NCI-H1694 (cell line): ENCODE measurements at places on chromosomes 12 and 14.

GRCh38 chr12:95805864-95806671, 15.5 kb upstream of the NTN4 start:
- no peak for DNase-seq

DNA sequence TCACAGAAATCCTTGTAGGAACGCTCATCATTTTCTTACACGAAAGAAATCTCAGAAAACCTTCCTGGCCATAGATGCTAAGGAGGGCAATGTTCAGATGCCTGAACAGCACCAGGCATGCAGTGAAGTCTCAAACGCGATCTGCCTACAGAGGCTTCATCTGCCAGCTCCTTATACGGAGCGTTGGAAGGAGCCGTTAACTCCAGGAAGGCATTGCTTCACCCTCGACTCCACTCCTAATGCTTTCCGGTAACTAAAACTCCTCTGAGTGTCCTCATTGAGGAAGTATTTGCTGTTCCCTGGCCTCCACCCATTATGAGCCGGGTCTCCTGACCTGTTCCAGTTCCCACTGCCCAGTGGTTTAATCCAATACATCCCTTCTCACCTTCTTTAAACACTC, 502.7 kb downstream of the BCL11B start:
- DNase-seq = no peak

- peak; percentile 14 for DNase-seq
Measured at GRCh38 chr12:41407232-41407799, 219.2 kb downstream of the PDZRN4 start.

DNA sequence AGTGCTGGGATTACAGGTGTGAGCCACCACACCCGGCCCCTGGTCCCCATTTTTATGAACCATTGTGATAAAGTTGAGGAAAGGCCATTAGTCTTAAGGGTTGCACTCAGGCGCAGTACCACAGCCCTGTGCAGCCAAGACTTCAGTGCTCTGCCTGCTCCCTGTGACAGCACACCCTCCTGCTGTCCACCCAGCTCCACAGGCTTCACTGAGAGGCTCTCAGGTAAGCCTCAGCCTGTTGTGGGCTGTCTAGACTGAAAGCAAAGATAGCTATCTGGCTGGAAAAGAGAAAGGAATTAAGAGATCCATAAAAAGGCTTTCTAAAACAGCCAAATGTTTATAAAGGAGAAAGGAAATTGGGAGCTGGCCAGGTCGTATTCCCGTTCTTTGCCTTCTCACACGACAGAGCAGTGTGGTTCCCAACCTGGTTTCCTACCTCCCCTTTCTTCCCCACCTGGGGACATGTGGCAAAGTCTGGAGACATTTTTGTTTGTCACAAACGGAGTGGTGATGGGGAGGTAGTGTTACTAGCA, 19.1 kb upstream of the DNM1L start:
- DNase-seq = no peak

GRCh38 chr12:52087961-52088820, 8.7 kb downstream of the SMIM41 start:
- no peak for DNase-seq

GRCh38 chr12:21566223-21566906, 38.3 kb downstream of the GYS2 start:
- DNase-seq = no peak

DNA sequence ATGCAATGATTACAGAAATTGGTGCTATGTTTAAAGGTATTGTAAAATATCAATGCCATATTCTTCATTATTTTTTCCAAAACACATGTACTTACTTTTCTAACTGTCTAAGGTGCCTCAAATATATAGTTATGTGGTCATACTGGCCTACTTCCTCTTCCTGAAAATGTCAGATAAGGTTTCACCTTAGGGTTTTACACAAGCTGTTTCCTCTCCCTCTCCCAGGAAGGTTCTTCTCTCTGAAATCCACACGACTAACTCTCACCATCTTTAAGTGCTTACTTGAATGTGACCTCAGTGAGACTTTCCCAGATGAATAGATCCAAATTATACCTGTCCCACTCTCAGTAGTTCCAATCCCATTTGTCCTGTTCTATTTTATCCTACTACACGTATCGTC, 11.6 kb upstream of the CLEC4D start:
- no peak for DNase-seq

GRCh38 chr14:60720962-60721325, 3.2 kb downstream of the SIX4 start:
- no peak for DNase-seq

DNA sequence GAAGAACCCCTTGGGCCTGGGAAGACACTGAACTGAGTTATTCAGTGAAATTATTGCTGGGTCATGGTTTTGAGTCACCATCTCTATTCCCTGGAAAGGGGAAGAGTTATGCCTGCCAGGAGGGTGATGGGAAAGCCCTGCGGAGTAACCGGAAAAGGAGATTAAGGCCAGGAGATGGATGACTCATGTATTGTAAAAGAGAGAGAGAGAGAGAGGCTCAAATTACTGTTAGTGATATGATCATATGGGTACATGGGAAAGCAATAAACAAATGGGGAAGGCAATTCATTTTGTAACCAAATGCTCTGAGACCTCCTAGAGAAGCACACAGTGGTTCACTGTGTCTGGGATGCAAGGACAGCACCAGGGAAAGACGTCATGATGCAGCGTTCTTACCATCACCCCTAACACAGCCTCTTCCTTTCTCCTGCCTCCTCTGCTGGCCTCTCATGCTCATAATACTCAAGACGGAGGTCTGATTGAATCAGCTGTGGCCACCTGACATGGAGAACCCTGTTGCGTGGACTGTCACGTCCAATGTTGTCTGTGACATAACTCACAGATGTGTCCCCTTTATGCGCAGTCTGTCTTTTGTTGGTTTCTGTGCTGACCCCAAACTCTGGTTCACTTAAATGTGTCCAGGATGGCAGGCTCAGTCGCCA, 243.7 kb downstream of the TMEM132D start:
- no peak for DNase-seq

DNA sequence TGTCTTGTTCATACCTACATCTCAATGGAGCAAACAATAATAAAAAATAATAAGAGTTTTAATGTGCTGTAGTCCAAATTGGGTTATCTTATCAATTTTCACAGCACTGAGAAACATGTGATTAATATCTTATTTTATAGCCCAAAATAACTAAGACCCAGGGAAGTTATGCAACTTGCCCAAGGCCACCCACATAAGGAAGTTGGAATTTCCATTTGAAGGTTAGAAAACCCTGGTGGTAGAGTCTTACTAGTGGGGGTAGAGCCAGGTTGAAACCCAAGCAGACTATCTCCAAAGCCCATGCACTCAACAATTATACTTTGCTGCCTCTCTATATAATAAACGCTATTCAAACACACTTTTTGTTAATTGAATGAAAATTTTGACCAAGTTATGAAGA, 270.0 kb upstream of the CAND1 start:
- no peak for DNase-seq
